ENCODE measurements at places on chromosomes 11 and 22.

DNA sequence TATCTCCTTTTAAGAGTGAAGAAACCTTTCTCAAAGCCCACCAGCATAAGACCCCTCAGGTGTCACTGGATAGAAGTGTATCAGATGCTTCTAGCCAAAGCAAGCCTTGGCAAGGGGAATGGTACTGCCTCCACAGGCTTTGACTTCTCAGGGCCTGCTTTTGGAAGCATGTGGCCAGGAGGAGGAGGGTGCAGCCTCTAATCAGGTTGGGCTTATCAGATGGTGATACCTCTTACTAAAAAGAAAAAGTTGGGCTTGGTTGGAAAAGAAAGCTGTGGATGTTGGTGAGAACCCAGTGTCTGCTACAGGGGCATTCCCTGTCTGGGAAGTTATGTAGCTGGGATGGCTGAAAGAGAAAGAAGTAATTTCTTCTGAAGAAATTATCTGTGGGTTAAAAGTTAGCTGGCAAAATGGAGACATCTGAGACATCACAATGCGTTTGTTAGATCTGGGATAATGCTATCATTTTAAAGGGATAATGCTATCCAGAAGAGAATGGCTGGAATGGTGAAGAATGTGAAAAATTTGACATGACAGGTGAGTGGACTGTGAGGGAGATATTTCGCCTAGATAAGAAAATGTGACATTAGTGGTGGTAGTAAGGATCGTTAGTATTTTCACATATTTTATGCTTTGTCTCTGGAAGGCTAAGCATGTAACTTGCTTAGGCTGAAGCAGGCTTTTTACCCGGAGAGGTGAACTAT lies 7.2 kb downstream of the APLP2 start:
- DNase-seq: no peak

GRCh38 chr22:26170795-26171580 lies 1.7 kb downstream of the SEZ6L start:
- DNase-seq: peak; percentile 3

DNA sequence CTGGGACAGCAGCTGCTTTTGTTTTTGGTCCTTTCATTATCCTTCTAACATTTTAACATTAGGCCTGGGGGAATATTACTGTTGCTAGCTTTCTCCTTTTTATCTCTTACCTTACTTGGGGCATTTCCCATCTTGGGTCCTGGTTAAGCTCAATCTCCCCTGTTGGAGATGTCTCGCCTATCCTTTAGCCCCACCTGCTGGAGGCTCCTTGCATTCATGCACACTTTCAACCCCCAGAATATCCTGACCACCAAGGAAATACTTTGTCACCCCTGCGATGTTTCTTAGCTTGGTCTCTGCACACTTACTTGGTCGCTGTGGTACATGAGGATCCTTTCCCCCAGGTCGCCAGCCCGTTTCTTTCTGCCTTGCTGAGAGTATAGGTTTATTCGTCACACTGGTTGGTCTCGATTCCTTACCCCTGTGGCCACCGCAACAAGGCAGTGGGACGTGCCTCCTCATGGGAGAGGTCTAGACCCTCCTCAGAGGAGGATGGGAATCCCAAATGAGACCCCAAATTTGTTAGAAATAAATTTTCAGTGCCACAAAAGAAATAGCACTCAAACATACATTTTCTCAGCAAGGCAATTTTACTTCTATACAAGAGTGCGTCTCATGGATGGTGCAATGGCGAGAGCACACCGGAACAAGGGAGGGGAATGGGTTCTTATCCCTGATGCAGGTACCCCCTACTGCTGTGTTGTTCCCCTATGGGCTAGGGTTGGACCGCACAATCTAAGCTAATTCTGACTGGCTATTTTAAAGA lies 5.4 kb upstream of the TXN2 start:
- DNase-seq: peak; percentile 63

GRCh38 chr22:24244144-24244787 lies 616 bp downstream of the GGT5 start:
- peak; percentile 36 for DNase-seq

DNA sequence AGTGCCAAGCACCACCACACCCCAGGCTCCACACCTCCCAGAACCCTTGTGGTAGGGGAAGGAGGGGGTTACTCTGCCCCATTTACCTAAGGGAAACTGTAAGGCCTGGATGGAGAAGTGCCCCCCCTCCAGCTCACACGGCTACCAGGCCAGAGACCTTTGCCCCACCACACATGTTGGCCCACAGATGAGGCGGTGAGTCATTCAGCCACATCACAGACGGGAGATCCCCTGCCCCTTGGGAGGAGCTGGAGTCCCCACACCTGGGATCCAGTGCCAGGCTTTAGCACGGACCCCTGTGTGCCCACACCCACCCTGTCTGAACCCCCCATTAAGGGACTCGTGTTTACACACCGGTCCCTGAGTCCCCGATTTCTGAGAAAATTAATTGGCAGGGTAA lies 24.9 kb downstream of the CDKN1C start:
- no peak for DNase-seq

DNA sequence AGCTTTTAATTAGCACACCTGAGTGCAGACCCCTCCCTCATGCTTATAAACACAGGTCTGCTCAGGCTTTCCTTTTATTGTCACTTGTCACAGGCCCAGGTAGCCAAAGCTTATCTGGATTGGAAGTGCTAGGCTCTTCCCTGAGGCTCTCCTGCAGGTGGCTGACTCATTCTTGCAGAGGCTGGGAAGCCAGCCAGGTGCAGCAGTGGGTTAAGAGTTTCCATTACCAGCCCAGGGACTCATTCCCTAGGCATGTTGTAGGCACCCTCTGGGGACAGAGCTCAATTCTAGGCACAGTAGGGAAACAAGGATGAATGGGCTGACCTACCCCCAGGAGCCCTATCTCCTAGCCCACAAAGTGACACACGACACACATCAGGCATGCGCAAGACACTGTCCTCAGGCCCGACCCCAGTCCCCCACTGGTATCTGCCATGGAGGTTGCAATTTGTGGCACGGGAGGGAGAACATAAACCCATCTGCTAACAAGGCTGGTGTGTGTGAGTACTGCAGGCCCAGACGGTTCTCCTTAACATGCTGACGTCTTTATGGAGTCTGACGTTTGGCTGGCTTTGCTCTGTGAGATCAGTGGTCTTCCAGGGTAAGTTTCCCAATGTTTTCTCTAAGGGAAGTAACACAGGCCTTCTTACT lies 94.2 kb downstream of the ABTB2 start:
- DNase-seq: peak; percentile 87

DNA sequence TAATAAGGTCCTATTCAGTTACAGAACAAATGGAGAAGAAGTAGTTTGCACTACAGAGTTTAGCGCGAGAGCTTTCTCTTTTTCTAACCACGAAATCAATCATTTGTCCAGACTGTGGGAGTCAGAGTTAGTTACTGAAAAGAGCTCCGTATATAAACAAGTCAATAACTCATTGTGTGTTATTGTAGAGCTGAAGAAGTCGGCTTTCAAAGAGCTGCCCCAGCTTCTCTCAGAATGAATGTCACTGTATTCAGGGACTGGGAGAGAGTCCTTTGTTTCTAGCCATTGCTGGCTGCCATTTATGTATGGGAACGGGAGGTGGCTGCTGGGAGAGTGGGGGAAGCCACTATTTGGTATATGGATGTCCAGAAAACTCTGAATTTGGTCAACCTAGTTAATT lies 227.8 kb downstream of the DCDC1 start:
- DNase-seq: no peak

GRCh38 chr11:120465921-120466534 lies 45.5 kb upstream of the GRIK4 start:
- no peak for DNase-seq

GRCh38 chr11:133549826-133550225 lies 17.5 kb upstream of the OPCML start:
- no peak for DNase-seq

- DNase-seq: no peak
These were observed 46.4 kb downstream of the RAB30 start for GRCh38 chr11:83025267-83025704.

- no peak for DNase-seq
These were observed 71.9 kb downstream of the FBXO7 start for GRCh38 chr22:32546496-32546895.

GRCh38 chr11:106397787-106398501 lies 320.5 kb downstream of the AASDHPPT start:
- peak; percentile 28 for DNase-seq

DNA sequence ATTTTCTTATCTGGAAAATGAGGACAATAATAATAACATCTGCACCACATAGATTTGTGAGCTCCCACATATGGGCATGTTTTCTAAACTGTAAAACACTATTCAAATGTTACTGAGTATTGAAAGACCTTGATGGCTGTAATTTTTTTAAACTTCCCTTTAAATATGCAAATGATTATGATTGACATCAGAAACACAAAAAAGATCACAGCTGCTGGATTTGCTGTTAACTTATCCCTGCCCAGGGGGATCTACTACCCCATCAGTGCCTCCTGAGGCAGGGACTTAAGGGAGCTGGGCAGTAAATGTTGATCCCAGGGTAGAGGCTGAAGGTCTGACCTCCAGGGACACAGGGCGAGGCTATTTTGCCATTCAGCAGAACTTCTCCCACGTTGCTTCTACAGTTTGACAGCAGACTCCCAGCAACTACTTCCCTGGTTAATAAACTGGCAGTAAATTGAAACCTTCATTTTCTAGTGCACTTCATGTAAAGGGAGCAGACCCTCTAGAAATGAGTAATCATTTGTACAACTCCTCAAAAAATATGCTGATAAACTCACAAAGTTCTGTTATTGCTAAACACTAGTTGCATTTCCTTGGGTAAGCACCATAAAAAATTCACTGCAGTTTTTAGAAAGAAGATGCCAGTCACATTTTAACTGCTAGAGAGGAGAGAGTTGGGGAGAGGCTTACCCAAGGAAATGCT lies 20.3 kb downstream of the TMPRSS5 start:
- no peak for DNase-seq

DNA sequence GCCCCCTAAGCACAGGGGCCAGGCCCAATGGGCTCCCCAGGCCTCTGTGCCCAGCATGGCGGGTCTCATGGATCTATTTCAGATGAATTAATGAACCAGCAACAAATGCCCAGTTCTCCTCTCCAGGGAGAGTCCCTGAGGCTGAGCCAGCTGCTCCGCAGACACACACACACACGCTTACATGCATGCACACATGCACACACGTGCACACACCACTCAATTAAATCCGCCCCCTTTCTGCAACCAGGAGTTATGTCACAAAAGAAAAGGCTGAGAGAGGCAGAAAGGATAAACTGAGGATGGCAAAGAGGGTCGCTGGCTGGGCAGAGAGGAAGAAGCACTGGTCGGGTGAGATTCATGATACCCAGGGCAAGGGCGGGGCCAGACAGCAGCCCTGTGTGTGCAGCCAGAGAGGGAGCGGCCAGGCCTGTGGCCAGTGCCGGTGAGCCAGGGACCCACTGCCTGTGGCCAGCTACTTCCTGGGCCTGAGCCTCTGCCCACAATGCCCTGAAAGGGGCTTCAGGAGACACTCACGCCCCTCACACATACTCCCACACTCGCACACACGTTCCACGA lies 19.8 kb downstream of the IL2RB start:
- DNase-seq: no peak

GRCh38 chr11:64170419-64170818 lies 4.5 kb upstream of the MACROD1 start:
- no peak for DNase-seq

GRCh38 chr11:71519546-71519945 lies 7.5 kb upstream of the KRTAP5-7 start:
- no peak for DNase-seq

GRCh38 chr11:2662430-2663299 lies 37.1 kb downstream of the KCNQ1OT1 start:
- DNase-seq: no peak

- DNase-seq: peak; percentile 33
These were observed 47.9 kb downstream of the PPP6R3 start for GRCh38 chr11:68508425-68508824.

GRCh38 chr11:35165423-35166368 lies 26.7 kb downstream of the CD44 start:
- peak; percentile 85 for DNase-seq

GRCh38 chr22:44670220-44670988 lies 31.6 kb upstream of the PRR5 start:
- no peak for DNase-seq

GRCh38 chr11:416757-417621 lies 2.2 kb upstream of the SIGIRR start:
- DNase-seq: no peak

- no peak for DNase-seq
These were observed 43.1 kb downstream of the BUD13 start for GRCh38 chr11:116729501-116730240.

GRCh38 chr22:27798511-27799014 lies 3.0 kb downstream of the MN1 start:
- peak; percentile 52 for DNase-seq

DNA sequence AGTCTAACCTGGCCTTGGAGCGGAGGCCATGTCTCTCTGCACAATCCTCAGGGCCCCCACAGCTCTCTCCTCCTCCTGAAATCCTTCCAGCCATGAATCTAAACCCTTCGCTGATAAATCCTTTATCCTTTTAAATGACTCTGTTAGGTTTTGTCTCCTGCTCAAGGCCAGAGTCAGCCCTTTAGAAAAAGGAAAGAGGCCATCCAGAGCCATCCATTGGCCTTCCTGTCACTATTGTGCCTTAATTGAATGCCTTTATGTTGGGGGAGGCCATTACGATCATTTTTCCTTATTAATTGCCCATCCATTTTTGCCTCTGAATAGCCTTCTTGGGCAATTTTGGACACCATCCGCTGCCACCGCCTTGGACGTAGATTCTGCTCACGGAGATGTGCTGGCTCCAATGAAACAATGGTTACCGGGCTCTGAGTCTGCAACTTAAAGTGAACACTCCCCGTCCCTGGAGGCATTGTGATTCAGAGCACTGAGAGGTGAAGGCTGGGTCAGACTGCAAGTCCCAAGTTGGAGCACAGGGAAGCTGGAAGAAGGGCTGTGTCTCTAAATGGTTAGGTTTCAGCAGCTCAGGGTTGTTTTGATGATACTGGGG lies 213.0 kb upstream of the E2F8 start:
- peak; percentile 79 for DNase-seq

DNA sequence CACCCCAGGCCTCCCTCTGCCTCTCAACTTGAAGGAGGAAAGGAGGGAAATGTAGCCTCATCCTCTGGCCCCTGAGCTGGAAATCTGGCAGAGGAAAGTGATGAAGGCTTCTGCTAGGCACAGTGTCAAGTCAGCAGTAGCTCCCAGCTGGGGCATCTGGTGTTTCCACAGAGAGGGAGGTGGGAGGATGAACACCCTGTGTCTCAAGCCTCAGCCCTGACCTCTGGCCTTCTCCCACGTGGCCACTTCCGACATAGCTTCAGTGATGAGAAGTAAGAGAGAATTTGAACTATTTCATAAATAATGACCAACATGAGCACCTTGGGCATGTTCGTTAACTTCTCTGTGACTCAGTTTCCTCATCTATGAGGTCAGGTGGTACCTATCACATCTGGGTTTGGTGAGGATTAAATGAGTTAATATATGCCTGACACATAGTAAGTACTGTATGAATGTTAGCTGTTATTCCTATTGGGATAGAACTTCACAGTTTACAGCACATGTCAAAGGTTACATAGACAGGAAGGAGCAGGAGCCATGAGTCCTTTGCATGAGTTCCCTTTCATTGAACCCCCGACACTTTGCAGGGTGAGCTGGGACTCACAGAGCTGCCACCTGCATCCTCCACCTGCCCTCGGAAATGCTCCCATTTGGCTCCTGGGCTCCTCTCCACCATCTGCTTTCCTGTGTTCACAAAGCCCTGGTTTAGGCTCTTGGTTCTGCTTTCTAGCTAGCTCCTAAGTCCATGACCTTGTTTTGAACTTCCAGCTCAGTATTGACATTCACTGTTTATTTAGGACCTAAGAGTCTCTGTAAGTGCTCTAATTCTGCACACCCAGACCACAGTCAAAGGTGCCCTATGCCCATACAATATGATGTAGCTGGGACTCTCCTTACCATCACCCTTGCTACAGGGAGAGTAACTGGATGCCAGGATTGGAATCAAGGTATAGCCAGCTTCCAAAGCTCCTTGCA lies 61.7 kb downstream of the CSNK2A3 start:
- no peak for DNase-seq
